IMR-90 (cell line): ENCODE measurements at places on chromosomes 4 and X. TPM values are rescaled to one million over a fixed set of nuclear protein-coding genes. Genes with fewer than 3 reads are reported as not detected.

GRCh38 chrX:131225078-131225477, 64.0 kb downstream of the IGSF1 start:
- H3K4me1 ChIP-seq: no peaks in the 10 kb centered on the region
- DNase-seq: no peak
- no peak overlapping the region for H3K27ac ChIP-seq
- no peaks in the 10 kb centered on the region for H3K36me3 ChIP-seq

Gene SPANXD
- not detected in 2 replicates for total RNA-seq

Gene CT45A2
- total RNA-seq: not detected in 2 replicates

Gene MAMLD1
- total RNA-seq: 1.4 TPM in 2 replicates

Gene SMR3B
- total RNA-seq: not detected in 2 replicates

GRCh38 chr4:143721317-143721716, 20.8 kb upstream of the FREM3 start:
- H3K27me3 ChIP-seq: no peaks in the 10 kb centered on the region
- no peak overlapping the region for H3K27ac ChIP-seq
- no peak for DNase-seq
- no peaks in the 10 kb centered on the region for H3K36me3 ChIP-seq
- no peaks in the 10 kb centered on the region for H3K4me1 ChIP-seq

GRCh38 chr4:124321364-124321763, 391.2 kb downstream of the ANKRD50 start:
- no peaks in the 10 kb centered on the region for H3K36me3 ChIP-seq
- peak; percentile 17 for DNase-seq
- no peaks in the 10 kb centered on the region for H3K4me1 ChIP-seq
- H3K27ac ChIP-seq: no peak overlapping the region
- no peak overlapping the region for H3K4me3 ChIP-seq

Gene YY2
- 0.72 and 1.1 TPM in 2 replicates for total RNA-seq

- no peaks in the 10 kb centered on the region for H3K36me3 ChIP-seq
- H3K27ac ChIP-seq: no peak overlapping the region
- no peaks in the 10 kb centered on the region; the same call in 1 of the 2 replicates for H3K27me3 ChIP-seq
- H3K4me3 ChIP-seq: no peak overlapping the region
- H3K4me1 ChIP-seq: no peaks in the 10 kb centered on the region
- DNase-seq: no peak
Observed at GRCh38 chrX:113741744-113742143, 842.1 kb upstream of the HTR2C start.

GRCh38 chr4:114251020-114251419, 271.6 kb upstream of the ARSJ start:
- peaks cover 10% of the 10 kb centered on the region for H3K4me1 ChIP-seq
- DNase-seq: no peak
- peak overlapping the region; percentile 54; the same call in 1 of the 2 replicates for H3K27ac ChIP-seq
- no peak overlapping the region for H3K4me3 ChIP-seq

Gene TMEM31
- not detected in 2 replicates for total RNA-seq
